Natural killer cell treated with Interleukin-12 subunit alpha and Interleukin-12 subunit beta and Interleukin-15 and Interleukin-18, amount 100 ng/mL, for 72 hours (primary cell): ENCODE measurements at places on chromosomes 13 and 19.

DNA sequence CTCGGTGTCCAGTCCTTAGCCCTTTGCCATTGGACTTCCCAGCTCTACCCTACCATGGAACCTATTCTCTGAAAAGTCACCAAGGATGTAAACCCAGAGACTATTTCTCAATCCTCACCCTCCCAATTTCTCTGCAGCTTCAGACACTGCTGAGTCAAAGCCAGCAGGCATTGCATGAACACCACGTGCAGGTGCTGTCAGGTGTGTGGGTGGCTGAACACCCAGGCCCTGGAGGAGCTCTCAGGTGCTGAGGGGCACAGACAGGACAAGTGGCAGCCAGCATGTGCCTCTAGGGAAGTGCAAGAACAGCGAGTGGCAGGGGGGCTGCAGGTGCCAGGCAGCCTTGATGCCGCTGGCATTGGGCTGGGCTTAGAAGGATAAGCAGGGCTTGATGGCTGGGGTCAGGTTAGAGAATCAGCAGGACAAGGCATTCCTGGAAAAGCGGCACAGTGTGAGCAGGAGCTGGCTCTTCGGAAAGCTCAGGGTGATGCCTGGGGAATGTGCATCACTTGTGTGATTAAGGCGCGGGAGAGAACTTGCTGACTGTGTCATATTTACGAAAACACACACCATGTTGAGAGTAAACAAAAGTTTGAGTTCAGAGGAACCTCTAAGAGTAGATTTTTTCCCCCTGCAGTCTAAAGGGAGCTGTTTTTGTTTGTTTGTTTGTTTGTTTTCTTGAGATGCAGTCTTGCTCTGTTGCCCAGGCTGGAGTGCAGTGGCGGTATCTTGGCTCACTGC lies 83.8 kb downstream of the LNX2 start:
- DNase-seq: no peak

DNA sequence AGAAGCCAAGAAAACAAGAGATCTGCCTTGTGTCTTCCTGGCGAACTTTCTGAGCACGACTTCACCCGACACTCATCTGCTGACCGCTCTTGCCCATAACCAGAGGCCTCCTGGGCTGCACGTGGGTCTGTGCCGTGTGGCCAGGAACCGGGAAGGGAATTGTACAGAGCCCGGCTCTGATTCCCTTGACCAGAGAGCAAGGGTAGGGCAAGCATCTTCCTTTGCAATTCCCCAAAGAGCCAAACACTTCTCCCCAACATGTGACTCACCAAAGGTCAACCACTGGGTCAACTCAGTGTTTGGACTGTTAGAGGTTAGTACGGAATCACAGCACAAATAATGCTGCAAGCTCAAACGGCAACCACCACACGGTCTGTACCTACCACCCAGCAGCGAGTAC lies 48.9 kb downstream of the KLF2 start:
- DNase-seq: peak; percentile 40

- DNase-seq: no peak
Measured at GRCh38 chr19:14941189-14941588, at the start of gene OR7C2. Gene OR7C2 (plus strand): TSS chr19:14941489. CDS start chr19:14941489, 0 bp downstream.

DNA sequence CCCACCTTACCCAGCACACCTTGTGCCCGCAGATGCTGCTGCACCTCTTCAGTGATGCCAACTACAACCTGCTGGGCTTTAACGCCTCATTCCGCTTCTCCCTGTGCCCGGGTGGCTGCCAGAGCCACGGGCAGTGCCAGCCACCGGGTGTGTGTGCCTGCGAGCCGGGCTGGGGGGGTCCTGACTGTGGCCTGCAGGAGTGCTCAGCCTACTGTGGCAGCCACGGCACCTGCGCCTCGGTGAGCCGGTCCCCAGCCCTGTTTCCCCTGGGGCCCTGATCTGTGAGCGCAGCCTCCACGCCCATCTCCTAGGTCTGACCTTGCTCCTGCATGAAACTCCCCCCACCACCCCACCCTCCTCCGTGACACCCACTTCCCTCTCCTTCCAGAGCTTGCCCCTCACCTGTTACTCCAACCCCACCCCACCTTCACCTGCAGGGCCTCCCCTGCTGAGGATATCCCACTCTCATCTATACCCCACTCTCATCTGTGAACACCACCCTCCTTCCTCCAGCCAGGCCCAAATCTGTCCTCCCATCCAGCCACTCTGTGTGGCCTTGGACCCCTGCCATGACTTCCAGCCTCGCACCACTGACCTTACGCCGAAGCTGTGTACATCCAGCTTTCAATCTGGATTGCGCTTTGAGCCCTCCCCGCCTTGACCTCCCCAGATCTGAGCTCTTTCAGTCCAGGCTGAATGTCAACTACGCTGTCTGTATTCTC lies 8.7 kb downstream of the MEGF8 start:
- DNase-seq: no peak

DNA sequence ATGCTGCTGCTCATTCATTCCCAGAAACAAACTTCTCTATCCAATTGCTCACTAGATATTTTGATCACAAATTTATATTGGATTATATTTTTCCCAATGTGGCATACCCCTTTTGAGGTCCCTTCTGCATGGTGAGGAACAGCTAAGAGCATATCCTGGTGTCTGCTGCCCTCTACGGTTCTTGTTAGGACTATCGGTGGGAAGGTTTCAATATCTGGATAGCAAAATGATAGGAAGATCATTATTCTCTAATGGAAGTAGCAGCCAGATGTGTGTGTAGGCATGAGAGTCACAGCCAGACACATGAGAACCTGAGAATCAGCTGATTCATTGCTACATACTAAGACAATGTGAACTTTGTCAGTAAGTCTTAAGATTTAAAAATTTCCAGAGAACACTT lies 1422.4 kb upstream of the MIR17HG start:
- no peak for DNase-seq

GRCh38 chr19:40567040-40567749 lies 9.5 kb upstream of the SHKBP1 start:
- DNase-seq: no peak

DNA sequence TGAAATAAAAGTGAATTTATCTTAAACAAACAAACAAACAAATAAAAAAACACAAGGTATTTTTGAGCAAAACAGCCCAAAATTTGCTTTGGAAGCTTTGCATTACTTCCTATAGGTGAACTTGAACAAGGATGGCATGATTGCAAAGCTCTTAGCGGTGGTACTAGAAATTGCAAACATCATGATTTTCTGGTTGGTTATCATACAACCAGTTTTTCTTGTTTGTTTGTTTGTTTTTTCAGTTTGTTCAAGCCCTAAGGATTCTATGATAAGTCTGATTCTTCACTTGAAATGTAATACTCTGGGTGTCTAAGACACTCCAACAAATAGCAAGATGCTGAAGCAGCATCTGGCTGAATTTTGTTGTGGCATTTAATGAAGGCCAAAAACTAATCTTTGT lies 15.9 kb downstream of the DCLK1 start:
- DNase-seq: no peak

- no peak for DNase-seq
Measured at GRCh38 chr13:74067818-74068217, 66.4 kb downstream of the KLF12 start.

- no peak for DNase-seq
Measured at GRCh38 chr13:28533441-28534166, 38.7 kb upstream of the FLT1 start.

- DNase-seq: no peak
Measured at GRCh38 chr13:86795858-86796257, 875.3 kb upstream of the SLITRK5 start.

- DNase-seq: no peak
Measured at GRCh38 chr19:4504297-4504701, 14.0 kb downstream of the PLIN4 start.

GRCh38 chr13:36453516-36453915 lies 21.2 kb downstream of the CCNA1 start:
- DNase-seq: no peak

- no peak for DNase-seq
Measured at GRCh38 chr13:25170554-25171111, 1.5 kb downstream of the AMER2 start.

DNA sequence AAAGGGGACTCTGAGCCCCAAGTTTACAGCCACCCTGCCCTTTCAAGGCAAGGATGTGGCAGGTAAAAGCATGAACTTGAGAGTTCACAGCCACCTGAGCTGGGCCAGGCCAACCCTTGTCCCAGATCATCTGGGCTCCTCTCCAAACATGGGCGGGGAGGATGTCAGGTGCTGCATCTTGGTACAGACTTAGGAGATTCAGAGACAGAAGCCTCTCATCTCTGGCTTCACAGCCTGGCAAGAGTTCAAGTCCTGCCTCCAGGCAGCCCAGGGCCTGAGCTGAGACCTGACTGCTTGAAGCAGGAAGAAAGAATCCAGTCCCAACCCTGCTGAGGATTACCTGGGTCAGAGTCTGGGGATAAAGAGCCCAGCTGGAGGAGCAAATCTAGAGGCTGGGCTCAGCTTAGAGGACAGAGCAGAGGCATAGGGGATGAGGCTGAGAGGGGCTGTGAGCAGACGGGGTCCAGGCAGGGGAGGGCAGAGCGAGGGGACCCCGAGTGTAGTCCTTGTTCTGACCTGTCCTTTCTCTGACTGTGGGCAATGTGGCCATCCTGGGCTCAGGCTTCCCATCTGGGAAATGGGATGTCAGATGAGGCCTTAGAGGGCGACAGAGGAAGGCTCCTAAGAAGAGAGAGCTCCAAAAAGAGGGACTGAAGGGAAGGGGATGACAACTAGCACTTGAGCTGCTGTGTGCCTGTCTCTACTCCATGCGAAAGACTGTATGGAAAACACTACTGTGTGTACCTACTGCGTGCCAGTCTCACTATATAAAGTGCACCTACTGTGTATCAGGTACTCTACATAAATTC lies 6.6 kb upstream of the OR10H5 start:
- DNase-seq: no peak

DNA sequence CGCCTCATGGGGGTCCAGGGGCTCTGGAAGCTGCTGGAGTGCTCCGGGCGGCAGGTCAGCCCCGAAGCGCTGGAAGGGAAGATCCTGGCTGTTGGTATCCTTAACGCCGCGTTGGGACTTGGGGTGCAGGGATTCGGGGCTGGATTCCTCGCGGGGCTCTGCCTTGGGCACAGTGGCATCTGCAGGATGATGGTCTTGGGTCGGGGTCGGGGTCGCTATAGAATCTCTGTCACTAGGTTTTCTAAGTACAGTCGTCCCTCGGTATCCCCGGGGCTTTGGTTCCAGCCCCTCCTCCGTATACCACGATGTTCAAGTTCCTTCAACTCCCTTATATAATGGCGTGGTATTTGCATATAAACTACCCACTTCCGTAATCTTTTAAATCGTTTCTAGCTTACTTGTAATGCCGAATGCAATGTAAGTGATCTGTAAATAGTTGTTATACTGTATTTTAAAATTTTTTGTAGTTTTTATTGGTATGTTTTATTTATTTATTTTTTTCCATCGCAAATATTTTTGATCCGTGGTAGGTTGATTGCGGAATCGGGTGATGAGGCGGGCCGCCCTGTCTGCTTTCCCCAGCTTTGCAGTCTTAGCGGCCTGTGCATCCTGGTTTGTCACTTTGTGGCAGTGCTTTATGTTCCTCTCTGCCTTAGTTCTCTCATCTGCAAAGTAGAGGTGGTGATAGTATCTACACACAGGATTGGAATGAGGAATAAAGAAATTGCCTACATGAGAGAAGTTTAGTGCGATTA lies 606 bp downstream of the ERCC5 start:
- DNase-seq: no peak

DNA sequence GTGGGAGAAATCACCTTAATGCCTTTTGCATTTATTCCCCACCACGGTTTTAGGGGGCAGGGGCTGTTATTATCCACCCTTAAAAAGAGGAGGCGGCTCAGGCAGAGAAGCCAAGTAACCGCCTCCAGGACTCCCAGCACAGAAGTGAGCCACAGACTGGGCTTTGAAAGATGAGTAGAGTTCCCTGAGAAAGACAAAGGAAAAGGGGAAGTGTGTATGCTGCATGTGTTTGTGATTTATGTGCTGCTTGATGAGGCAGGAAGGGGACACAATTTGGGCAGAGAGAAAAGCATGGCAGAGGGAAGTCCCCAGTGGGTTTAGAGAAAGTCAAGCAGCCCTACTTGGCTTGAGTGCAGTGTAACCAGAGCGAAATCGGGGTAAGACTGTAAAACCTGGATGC lies 85.0 kb downstream of the DOCK9 start:
- DNase-seq: no peak

DNA sequence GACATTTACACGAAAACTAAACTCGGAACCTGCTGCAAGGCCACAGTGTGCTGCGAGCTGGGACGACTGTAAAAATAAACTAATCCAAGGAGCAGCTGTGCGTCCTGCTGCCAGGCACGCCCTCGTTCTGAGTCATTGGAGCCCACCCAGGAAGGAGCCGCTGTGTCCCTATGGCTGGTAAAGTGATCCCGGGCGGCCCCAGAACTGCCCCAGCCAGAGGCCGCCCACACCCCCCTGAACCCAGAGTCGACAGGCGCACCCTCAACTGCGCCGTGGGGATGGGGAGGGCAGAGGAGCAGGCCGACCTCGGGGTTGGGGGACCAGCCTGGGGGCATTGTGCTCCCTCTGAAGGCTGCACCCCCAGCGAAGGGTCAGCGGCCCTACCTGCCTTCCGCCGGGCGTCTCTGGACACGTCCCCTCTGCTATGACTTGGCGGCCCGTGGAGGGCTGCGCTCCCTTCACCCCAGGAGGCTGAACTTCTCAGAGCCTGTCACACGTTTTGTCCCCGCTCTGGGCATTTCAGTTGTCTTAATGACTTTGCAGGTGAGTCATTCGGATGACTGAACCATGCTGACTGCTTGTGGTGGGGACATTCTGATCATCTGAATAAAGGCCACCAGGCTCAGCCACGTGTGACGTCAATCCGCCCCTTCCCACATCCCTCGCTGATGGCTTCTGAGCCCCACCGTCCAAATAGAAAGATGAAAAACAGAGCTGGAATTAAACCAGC lies 42.7 kb downstream of the ADPRHL1 start:
- DNase-seq: no peak

GRCh38 chr19:46924874-46925547 lies 64.2 kb downstream of the ARHGAP35 start:
- DNase-seq: no peak

DNA sequence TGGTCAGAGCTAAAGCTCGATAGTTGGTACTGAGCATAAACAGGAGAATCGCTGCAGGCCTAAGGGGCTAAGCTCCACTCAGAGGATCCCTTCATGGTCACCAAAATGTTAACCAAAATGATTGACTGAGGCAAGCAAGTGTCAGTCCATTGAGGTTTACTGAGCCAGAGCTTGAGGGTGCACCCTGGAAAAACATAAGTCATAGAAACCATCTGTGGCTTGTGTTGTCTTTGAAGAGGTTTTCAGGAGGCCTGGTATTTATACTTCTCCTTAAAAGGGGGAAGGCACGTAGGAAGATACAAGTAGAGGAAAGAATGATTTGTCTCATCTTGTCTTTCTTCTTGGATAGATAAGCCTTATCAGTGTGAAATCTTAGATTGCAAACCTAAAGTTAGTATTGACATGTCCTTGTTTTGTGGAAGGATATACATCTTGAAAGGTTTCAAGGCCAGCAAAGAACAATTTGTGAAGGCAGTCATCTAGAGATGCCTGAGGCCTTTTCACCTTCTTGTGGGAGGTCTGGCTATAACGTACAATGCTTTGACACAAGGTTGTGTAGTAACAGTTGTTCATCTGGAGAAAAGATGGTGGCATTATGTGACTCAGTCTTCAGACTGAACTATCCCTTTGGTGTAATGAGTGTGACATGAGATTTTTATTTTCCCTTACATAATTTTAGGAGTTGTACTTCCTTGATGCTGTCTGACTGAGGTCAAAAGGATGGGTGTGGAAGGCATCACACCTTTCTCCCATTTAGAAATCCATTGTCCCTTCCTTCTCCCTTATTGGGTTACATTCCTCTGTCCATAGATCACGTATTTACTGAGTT lies 14.7 kb upstream of the CEACAM6 start:
- no peak for DNase-seq
